Skeletal muscle tissue (tissue), 5 donors: ENCODE measurements at places on chromosomes 3 and 15. TPM values are rescaled to one million over a fixed set of nuclear protein-coding genes. Genes with fewer than 3 reads are reported as not detected.

GOLGA8N gene
- 5.2 TPM for total RNA-seq

SNX33 gene
- 8.4 TPM for total RNA-seq

GOLGA6L7 gene
- not detected for total RNA-seq

PIGBOS1 gene
- total RNA-seq, result 6.8 TPM

ZPLD1 gene
- total RNA-seq, result not detected

AGBL1 gene
- 31.3 TPM for total RNA-seq

PLSCR5 gene
- not detected for total RNA-seq

P2RY12 gene
- total RNA-seq, result 0.52 TPM

GOLGA8T gene
- total RNA-seq, result not detected

SSUH2 gene
- 0.52 TPM for total RNA-seq

RTP3 gene
- total RNA-seq, result under 0.01 TPM

ESYT3 gene
- total RNA-seq, result 14.1 TPM

BFSP2 gene
- 2.1 TPM for total RNA-seq

PLA2G4D gene
- not detected for total RNA-seq

CD200R1L gene
- not detected for total RNA-seq
